Upper lobe of right lung (tissue), 1 donor: ENCODE measurements at places on chromosomes 5 and 9. TPM values are rescaled to one million over a fixed set of nuclear protein-coding genes. Genes with fewer than 3 reads are reported as not detected.

HRCT1 gene
- 10.8 TPM for total RNA-seq

APBA1 gene
- 6.2 TPM for total RNA-seq

MUSK gene
- 3.7 TPM for total RNA-seq

GRCh38 chr9:77926371-77926878 lies 105.2 kb downstream of the GNAQ start:
- H3K27ac ChIP-seq = no peak overlapping the region
- H3K4me3 ChIP-seq = no peak overlapping the region
- H3K36me3 ChIP-seq = peaks cover 8% of the 10 kb centered on the region

- no peak overlapping the region for H3K4me3 ChIP-seq
- no peak for DNase-seq
- no peaks in the 10 kb centered on the region for H3K36me3 ChIP-seq
- no peak overlapping the region for H3K27ac ChIP-seq
- no peaks in the 10 kb centered on the region for H3K27me3 ChIP-seq
- no peaks in the 10 kb centered on the region for H3K4me1 ChIP-seq
Measured at GRCh38 chr5:85049020-85049419, 664.3 kb upstream of the EDIL3 start.

- H3K27me3 ChIP-seq = no peaks in the 10 kb centered on the region
- no peak overlapping the region for H3K27ac ChIP-seq
- peaks cover 46% of the 10 kb centered on the region for H3K36me3 ChIP-seq
- H3K4me1 ChIP-seq = peaks cover 7% of the 10 kb centered on the region
Measured at GRCh38 chr5:139422307-139422893, 16.9 kb downstream of the DNAJC18 start.

GRCh38 chr9:4147476-4148230 lies 152.2 kb downstream of the GLIS3 start:
- DNase-seq = no peak
- H3K4me3 ChIP-seq = no peak overlapping the region
- H3K27ac ChIP-seq = no peak overlapping the region
- no peaks in the 10 kb centered on the region for H3K27me3 ChIP-seq
